ENCODE measurements at places on chromosomes 1 and 21.

- no peaks in the 10 kb centered on the region for H3K27me3 ChIP-seq
- no peak overlapping the region for H3K4me3 ChIP-seq
- no peaks in the 10 kb centered on the region for H3K4me1 ChIP-seq
These were observed 12.4 kb upstream of the LRRN2 start for GRCh38 chr1:204697893-204698292.

DNA sequence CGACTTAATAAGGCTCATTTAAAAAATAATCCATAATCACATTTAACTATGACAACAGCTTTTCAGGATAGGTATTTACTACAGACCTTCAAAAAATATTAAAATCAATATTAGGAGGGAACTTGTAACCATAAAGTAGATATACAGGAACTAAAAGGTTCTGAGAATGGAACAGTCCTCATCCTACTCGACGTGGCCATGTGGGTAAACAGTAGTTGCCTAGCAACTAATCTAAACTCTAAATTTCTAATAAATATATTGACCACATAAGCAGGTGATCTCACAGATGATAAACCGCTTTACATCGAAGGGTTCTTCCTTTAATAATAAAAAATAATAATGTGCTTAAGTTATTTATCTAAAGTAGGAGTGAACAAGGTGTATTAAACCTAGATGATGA lies 7.9 kb downstream of the AKT3 start:
- no peaks in the 10 kb centered on the region for H3K4me1 ChIP-seq
- H3K4me3 ChIP-seq, result no peak overlapping the region
- H3K36me3 ChIP-seq, result no peaks in the 10 kb centered on the region
- H3K27me3 ChIP-seq, result no peaks in the 10 kb centered on the region
- no peak overlapping the region for H3K27ac ChIP-seq

- peak overlapping the region; percentile 51 for H3K4me3 ChIP-seq
- H3K27me3 ChIP-seq, result no peaks in the 10 kb centered on the region
These were observed 90.2 kb upstream of the VAMP3 start for GRCh38 chr1:7680955-7681268.

GRCh38 chr1:240201931-240202330 lies 110.2 kb downstream of the FMN2 start:
- no peaks in the 10 kb centered on the region for H3K4me1 ChIP-seq
- no peak for DNase-seq
- H3K27me3 ChIP-seq, result no peaks in the 10 kb centered on the region
- no peaks in the 10 kb centered on the region for H3K36me3 ChIP-seq

DNA sequence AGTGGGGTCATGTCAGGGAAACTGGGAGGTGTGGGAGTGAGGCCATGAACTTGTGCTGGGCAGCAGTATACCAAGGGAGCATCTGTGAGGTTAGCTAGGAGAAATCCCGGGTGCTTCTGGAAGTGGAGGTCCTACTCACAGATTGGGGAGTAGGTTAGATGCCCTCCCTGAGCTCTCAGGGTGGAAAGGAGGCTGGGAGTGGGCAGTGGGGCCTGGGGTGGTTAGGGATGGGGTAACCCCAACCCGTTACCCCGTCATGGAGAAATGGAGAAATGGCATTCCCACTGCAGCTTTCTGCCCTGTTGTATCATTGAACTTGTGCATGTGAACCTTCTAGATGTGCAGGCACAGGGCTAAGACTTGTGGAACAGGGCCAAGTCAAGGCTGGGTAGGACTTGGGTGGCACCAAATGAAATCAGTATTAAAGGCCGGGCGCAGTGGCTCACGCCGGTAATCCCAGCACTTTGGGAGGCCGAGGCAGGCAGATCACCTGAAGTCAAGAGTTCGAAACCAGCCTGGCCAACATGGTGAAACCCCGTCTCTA lies 27.2 kb downstream of the EXOC8 start:
- H3K4me3 ChIP-seq, result no peak overlapping the region
- H3K27me3 ChIP-seq, result no peaks in the 10 kb centered on the region
- H3K36me3 ChIP-seq, result no peaks in the 10 kb centered on the region
- H3K4me1 ChIP-seq, result no peaks in the 10 kb centered on the region
- H3K27ac ChIP-seq, result no peak overlapping the region
- no peak for DNase-seq

DNA sequence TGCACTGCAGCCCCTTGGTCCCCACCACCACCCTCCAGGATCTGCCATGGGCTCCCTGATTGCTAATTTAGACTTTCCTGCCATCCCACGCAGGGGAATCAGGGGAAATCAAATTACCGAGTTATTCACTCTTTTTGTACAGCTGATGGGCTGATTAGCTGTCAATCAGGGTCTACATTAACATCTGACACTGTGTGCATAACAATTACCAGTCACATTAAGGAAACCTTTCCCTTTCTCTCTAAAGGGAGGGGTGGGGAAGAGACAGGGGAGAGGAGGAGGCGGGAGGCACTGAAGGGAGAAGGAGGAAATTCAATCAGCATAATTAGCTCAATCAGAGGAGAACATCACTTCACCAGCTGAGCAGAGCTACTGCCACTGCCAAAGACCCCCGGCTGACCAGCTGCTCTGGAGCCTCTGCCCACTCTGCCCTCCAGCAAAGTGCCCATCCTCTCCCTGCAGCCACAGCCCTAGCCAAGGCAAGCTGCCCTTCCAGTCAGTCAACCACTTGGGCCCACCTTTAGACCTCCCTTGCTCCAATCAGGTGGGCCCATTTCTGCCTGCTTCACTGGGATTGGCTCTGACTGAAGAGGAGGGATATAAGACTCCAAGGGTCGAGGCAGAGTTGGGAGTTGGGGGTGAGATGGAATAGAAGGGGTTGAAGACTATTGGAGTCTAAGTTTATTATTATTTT lies 199.3 kb upstream of the ZC3H12A start:
- H3K4me1 ChIP-seq, result no peaks in the 10 kb centered on the region
- H3K36me3 ChIP-seq, result no peaks in the 10 kb centered on the region
- no peaks in the 10 kb centered on the region for H3K27me3 ChIP-seq
- no peak for DNase-seq
- H3K4me3 ChIP-seq, result no peak overlapping the region

- peaks cover 7% of the 10 kb centered on the region for H3K4me1 ChIP-seq
- no peaks in the 10 kb centered on the region for H3K36me3 ChIP-seq
- H3K27ac ChIP-seq, result no peak overlapping the region
- peaks cover 9% of the 10 kb centered on the region for H3K27me3 ChIP-seq
These were observed 41.2 kb downstream of the RRAGC start for GRCh38 chr1:38818175-38818976.

DNA sequence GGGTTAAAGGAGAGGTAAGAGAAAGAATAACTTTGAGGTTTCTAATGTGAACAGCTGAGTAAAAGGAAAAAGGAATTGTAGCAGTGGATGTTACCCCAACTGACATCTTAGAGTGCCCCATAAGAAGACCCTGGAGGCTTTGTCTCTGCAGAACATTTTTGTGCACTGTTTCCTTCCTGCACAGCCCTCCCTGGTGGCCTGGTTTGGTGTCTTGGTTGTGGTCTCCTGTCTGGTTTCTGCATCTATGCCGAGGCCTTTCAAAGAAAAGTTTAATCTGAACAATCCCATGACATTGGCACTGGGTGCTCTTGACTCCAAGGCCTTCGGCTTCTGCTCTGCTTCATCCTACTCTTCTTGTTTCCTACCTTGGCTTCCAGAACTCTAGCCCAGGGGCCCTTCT lies 57.8 kb downstream of the RHOU start:
- H3K36me3 ChIP-seq, result no peaks in the 10 kb centered on the region
- H3K27ac ChIP-seq, result no peak overlapping the region
- H3K4me3 ChIP-seq, result no peak overlapping the region
- no peaks in the 10 kb centered on the region for H3K27me3 ChIP-seq
- no peak for DNase-seq

DNA sequence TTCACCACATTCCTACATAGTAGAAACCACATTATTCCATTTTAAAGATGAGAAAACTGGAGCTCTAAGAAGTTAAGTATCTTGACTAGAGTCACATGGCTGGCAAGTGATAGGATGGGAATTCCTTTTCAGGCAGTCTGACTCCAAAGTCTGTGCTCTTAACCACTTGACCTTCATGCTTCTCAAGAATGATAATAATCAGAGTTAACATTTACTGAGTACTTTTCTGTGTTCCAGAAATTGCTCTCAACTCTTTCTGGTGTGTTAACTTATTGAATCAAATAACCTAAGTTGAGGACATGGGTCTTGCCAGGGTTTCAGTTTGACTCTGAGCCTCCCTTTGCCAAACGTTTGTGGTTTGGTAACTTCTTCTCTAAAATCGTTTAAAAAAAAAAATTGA lies 169.4 kb downstream of the RASAL2 start:
- no peaks in the 10 kb centered on the region for H3K27me3 ChIP-seq
- H3K36me3 ChIP-seq, result no peaks in the 10 kb centered on the region
- H3K4me3 ChIP-seq, result no peak overlapping the region
- no peaks in the 10 kb centered on the region for H3K4me1 ChIP-seq
- H3K27ac ChIP-seq, result no peak overlapping the region

GRCh38 chr1:218357211-218357892 lies 12.2 kb downstream of the TGFB2 start:
- H3K4me3 ChIP-seq, result no peak overlapping the region
- no peak overlapping the region for H3K27ac ChIP-seq
- no peak for DNase-seq
- no peaks in the 10 kb centered on the region for H3K4me1 ChIP-seq
- H3K36me3 ChIP-seq, result no peaks in the 10 kb centered on the region

- no peak overlapping the region for H3K4me3 ChIP-seq
- no peaks in the 10 kb centered on the region for H3K36me3 ChIP-seq
- no peak overlapping the region for H3K27ac ChIP-seq
- DNase-seq, result no peak
- H3K4me1 ChIP-seq, result no peaks in the 10 kb centered on the region
- H3K27me3 ChIP-seq, result peaks cover 22% of the 10 kb centered on the region
These were observed 3.5 kb downstream of the ELAVL4 start for GRCh38 chr1:50112193-50112592.

DNA sequence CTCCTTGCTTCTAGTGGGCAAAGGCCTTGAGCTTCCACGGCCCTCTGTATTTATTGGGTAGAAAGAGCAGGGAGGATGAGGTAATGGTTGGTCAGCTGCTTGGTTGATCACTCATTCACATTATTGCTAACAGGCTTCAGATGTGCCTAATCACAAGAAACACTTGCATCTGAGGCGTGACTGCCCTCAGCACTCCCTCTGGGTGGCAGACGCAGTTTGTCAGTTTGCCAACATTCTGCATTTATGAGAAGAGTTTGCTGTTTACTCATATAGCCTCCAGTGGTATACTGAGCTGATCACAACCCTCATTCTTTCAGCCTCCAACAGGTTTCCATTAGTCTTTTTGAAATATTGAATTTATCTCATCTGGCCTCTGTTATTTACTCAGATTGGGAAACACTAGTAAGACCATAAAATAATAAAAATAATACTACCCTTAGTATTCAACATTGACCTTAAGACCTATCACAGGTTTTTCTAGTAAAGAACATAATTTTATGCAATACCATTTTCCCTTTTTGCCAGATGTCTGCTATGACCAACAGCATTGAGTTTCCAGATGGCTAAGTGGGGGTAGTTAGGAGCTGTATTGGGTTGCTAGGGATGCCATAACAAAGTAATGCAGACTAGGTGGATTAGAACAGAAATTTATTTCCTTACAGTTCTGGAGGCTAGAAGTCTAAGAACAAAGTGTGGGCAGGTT lies 53.3 kb downstream of the PTGFR start:
- H3K27ac ChIP-seq, result no peak overlapping the region
- no peaks in the 10 kb centered on the region for H3K27me3 ChIP-seq
- no peaks in the 10 kb centered on the region for H3K4me1 ChIP-seq
- DNase-seq, result no peak

- peaks cover 10% of the 10 kb centered on the region for H3K4me1 ChIP-seq
- no peaks in the 10 kb centered on the region for H3K27me3 ChIP-seq
- no peaks in the 10 kb centered on the region for H3K36me3 ChIP-seq
These were observed 83.5 kb upstream of the SLC2A1 start for GRCh38 chr1:43042127-43042526.

DNA sequence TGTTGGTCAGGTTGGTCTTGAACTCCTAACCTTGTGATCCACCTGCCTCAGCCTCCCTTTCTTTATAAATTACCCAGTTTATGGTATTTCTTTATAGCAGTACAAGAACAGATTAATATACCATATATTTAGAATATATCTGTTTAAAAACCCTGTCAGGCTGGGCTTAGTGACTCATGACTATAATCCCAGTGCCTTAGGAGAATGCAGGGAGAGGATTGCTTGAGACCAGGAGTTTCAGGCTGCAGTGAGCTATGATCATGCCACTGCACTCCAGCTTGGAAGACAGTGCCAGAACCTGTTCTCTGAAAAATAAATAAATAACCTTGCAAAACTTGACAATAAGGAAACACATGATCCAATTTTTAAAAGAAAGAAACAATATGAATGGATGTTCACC lies 43.9 kb downstream of the ZNF684 start:
- H3K4me1 ChIP-seq, result no peaks in the 10 kb centered on the region
- no peaks in the 10 kb centered on the region for H3K36me3 ChIP-seq
- no peak overlapping the region for H3K27ac ChIP-seq
- H3K4me3 ChIP-seq, result no peak overlapping the region
- DNase-seq, result no peak

DNA sequence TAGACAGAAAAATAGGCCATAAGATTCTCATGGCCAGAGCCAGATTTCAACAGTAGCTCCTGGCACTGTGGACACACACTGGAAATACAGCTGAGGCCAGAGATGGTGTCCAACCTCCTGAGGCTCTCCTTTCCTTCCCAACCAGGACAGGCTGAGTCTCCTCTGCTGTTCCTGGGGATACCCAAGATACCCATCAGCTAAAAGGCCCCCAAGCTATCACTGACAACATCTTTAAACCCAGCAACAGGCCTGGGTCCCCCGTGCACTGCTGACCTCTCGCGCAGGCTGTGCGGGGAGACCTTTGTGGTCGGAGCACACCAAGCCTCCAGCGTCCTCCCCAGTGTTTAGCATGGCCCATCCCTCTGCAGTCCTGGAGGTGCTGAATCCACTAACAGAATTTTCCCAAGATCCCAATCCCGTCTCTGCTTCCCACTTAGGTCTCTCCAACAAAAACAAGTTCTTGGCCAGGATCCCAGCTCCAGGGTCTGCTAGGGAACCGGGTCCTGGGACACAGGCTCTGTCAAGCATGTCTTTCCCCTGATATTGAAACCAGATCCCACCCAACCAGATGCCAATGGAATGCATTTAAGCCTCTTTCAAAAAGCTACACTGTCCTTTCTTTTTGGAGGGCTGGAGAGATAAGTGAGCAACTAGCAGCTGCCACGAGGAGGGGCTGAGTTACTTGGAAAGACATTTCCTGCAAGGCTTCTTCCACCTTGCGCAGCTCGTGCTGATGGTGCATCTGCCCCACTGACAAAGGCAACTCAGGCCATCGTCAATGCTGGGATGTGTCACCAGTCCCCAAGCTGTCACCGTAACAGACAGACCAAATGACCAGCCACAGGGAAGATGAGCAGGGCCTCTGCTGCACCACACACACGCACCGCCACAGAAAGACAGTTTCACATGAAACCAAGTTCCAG lies 73.2 kb downstream of the BCAR3 start:
- H3K36me3 ChIP-seq, result no peaks in the 10 kb centered on the region
- H3K4me3 ChIP-seq, result no peak overlapping the region
- no peak for DNase-seq
- H3K4me1 ChIP-seq, result no peaks in the 10 kb centered on the region

GRCh38 chr1:78334114-78334513 lies 156.7 kb upstream of the PTGFR start:
- no peaks in the 10 kb centered on the region for H3K36me3 ChIP-seq
- no peaks in the 10 kb centered on the region for H3K4me1 ChIP-seq
- H3K27me3 ChIP-seq, result no peaks in the 10 kb centered on the region
- no peak for DNase-seq
- no peak overlapping the region for H3K4me3 ChIP-seq

GRCh38 chr1:232880354-232880753 lies 70.1 kb upstream of the NTPCR start:
- no peak overlapping the region for H3K4me3 ChIP-seq
- DNase-seq, result no peak
- H3K27ac ChIP-seq, result no peak overlapping the region
- H3K27me3 ChIP-seq, result no peaks in the 10 kb centered on the region
- no peaks in the 10 kb centered on the region for H3K4me1 ChIP-seq
- H3K36me3 ChIP-seq, result no peaks in the 10 kb centered on the region
